ENCODE measurements at places on chromosomes 12 and 14. TPM values are rescaled to one million over a fixed set of nuclear protein-coding genes. Genes with fewer than 3 reads are reported as not detected.

DNA sequence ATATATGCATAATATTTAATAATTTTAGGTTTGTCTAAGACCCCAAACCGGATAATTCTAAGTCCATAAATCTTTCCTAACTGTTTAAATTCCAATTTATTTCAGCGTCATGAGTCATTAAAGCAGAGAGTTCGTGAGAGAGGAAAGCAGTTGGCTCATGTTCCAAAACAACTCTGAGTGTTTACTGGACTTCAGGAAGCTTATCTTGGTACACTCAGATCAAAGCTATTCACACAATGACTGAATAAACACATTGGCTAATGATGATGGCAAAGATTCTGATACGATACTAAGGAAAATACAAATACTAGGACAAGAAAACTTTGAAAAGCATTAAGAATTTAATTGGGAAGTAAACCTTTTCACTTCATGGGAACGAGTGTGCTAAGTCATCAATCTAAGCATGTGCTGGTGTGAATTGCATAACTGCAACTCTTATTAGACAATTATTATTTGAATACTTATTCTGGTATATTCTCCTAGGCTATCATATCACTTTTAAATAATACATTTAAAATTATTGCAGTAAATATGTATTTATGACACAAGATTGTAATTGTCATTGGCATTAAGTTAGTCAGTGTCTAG is 34.8 kb upstream of the CLEC14A start:
- DNase-seq: no peak

- DNase-seq: no peak
These were observed 247.9 kb downstream of the NELL2 start for GRCh38 chr12:44628180-44628579.

DNA sequence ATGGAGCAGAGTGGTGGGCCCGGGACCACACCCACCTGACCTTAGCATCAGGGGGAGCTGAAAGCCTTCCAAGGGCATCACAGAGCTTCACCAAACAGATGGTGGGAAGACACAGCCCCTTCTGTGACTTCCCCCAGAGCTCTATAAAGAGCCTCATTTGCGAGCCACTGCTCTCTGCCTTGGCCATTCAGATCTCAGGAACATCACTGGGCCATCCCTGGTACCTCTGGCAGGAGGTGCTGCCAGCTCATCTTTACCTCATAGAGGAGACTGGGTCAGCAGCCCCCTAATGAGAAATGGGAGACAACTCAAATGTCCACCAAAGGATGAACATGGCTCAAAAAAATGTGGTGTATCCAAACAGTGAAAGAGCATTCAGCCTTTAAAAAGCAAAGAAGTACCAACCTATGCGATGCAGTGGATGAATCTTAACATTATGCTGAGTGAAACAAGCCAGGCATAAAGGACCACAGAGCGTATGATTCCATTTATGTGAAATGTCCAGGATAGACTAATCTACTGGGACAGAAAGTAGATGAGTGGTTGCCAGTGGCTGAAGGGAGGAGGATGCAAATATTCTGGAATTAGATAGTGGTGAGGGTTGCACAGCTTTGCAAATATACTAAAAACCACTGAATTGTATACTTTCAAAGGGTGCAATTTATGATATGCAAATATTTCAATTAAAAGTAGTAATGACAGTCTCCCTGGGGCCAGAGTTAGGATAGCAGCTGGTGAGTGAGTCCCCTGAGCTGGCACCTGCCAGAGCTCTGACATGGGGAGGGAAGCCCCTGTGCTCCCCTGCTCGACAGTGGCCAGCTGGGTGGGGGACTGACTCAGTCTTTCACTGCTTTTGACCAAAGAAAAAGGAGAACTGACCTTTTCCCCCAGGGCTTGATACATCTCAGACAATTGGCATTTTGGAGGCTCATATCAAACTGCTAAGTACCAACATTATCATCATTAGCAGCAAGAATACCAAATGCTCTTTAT is 116.6 kb downstream of the GCH1 start:
- no peak for DNase-seq

- DNase-seq: no peak
These were observed 24.9 kb downstream of the NAV3 start for GRCh38 chr12:77855548-77855947.

DNA sequence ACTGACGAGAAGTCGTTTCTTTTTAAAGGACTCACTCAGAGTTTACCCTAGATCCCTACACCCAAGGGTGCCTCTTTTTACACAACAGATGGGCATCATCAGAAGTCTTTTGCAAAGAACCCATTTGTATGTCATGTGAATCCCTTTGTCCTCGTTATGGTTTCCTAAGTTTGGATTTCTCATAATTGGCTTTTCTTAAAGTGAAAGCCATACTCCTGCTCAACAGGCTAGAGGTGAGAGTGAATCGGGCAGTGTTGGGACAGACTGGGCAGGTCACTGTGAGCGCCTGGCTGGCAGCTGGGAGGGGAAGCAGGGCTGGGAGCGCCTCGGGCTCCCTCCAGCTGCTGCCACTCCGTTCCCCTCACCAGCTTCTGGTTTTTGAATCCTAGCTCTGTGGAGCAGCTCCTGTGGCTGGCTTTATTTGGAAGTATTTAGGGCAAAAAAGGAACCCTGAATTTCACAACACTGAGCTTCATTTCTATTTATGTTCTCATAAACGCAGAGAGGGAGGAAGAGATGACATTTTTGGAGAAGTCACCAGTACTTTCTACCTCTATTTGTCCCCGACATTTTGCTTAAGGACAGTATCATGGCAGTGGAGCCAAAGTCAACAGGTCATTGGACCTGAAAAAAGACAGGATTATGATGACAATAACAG is 63.8 kb upstream of the ACTN1 start:
- DNase-seq: no peak

DNA sequence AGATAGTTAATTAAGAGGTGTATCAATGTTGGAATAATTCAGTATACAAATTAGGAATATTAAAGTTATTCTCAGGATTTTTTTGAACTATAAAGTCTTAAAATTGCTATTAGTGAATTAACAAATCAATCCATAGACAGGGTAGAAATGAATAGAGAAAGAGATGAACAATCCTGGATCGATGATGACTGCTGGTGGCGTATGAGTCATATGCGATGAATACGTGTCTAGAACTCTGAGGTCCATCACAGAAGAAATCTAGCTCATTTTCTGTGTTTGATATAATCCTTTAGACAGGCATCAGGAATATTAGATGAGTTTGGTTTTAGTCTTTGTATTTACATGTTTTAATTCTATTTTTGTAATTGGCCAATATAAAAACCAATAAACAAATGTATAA is 85.4 kb upstream of the RTL1 start:
- no peak for DNase-seq

- DNase-seq: no peak
These were observed 698.6 kb upstream of the MDGA2 start for GRCh38 chr14:48373981-48374380.

TXNRD1 gene
- total RNA-seq: 70.8 TPM

KRT6C gene
- 0.61 TPM for total RNA-seq
